ENCODE measurements at places on chromosomes 2 and 18. TPM values are rescaled to one million over a fixed set of nuclear protein-coding genes. Genes with fewer than 3 reads are reported as not detected.

NEB gene
- total RNA-seq = 0.10 TPM

DNA sequence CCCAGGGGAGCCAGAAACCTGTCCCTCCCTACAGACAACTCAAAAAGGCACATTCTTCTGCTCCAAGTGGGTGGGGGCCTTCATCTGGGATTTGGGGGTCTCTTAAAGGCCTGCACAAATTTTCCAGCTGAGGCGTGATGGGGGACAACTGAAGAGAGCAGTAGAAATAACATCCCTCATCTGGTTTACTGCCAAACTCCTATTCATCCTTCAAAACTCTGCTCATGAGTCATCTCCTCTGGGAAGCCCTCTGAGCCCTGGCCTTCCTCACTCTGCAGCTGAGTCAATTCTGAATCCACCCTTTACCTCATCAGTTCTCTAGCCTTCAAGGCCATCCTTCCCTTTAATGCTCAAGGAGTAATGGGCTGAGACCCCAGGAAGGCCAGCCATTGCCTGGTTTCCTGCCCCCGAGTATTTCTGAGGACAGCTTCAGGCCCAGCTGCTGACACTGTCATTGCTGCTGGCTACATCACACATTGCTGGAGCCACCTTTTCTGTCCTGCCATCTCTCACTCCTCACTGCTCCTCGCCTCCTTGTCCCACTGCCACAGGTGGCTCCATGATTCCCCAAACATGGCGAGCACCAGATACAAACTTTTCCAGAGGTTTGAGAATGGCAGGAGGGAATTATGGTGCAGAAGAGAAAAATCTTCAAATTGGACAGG is 32.2 kb upstream of the GLI2 start:
- peak; percentile 83 for DNase-seq

GRCh38 chr2:15775753-15776628 is 164.4 kb upstream of the MYCN start:
- no peak for DNase-seq

CROCC2 gene
- 0.23 TPM for total RNA-seq

DNA sequence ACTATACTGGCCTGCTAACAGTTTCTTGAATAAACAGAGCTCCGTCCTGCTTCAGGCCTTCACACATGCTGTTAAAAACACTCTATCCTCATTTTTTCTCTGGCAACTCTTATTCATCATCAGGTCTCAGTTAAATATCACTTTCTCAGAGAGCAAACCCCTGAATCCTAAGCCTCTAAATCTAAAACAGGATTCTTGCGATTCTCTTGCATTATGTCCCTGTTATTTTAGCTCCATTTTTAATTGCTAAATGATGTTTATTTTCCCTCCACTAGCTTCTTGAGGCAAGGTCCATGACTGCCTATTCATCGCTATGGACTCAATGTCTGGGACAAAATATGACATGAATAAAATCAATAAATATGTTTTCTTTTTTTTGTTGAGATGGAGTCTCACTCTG is 190.7 kb upstream of the SMAD7 start:
- DNase-seq = no peak

DNA sequence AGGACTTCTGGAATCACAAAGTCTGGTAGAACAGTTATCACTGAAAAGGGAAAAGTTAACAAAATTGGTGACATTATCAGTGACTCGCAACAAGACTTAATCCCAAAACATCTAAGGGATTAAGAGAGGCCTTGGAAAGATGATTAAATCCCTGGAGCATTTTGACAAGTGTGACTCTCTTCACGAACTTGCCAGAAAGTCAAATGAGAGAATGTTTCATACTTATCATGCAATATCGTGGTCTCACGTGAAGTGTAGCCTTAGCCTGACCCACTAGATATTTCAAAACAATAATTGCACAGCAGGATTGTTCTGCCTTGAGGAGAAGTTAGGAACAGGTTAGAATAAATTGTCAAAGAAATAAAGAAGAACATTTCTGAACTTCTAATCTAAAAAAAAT is 104.5 kb downstream of the COL6A3 start:
- no peak for DNase-seq

GRCh38 chr18:68893354-68893753 is 95.5 kb downstream of the CCDC102B start:
- DNase-seq = no peak

PSMA8 gene
- not detected for total RNA-seq

DNA sequence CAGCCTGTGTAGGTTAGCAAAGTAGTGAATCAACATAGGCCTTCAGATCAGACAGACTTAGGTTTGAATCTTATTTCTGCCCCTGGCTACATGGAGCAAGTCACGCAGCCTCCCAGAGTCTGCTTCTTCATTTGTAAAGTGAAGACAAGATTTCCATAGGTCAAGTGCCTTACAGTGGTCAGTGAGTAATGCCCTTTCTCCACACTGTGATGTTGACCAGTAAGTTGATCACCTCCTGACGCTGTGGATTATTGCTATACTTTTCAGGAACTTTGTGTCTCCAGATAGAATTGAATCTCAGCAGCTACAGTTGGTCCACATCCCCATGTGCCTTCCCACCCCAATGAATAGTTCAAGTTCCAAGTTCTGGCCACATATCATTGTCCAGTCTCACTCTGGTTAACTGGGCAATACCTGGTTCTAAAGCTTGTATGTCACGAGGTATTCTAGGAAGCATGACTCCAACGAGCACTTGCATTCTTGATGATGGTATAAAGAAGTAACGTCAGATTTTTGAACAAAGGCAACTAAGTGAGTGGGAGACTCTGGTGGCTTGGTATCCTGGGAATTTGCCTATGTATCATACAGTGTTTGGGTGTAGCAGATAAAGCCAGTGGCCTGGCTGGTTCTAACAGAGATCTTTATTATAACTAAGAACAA is 2.1 kb upstream of the CLIP4 start:
- no peak for DNase-seq

- DNase-seq = no peak
Measured at GRCh38 chr2:7891312-7891711, 790.5 kb upstream of the ID2 start.

DNA sequence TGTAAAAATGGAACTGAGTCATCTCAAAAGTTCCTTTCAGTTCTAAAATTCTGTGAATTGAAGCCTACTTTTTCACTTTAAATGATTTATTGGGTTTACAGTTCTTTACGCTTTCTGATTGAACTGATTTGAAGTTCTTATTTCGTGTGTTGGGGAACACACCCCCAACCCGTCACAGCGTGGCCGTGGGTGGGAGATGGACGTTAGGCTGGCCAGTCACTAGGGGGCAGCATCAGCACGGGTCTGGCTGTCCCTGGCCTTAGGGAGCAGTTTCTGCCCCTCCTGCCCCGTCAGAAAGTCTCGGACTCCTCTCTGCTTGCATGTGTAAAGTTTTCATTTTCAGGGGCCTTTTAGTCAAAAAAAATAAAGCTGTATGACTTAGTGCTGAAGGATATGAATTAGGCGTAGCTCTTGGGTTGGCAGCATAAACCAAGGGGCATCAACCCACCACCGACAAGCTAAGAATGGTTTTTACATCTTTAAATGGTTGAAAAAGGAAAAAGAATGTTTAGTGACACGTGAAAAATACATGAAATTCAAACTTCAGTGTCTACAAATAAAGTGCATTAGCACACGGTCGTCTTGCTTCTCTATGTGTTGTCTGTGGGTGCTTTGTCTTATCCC is 63.4 kb downstream of the ZCCHC2 start:
- peak; percentile 27 for DNase-seq

TSN gene
- 96.0 TPM for total RNA-seq

GRCh38 chr2:73297586-73297985 is 4.2 kb upstream of the EGR4 start:
- DNase-seq = no peak

GRCh38 chr2:145744541-145745386 is 1224.8 kb upstream of the ZEB2 start:
- DNase-seq = no peak

- no peak for DNase-seq
Measured at GRCh38 chr2:171878481-171878993, 15.5 kb downstream of the SLC25A12 start.

DNA sequence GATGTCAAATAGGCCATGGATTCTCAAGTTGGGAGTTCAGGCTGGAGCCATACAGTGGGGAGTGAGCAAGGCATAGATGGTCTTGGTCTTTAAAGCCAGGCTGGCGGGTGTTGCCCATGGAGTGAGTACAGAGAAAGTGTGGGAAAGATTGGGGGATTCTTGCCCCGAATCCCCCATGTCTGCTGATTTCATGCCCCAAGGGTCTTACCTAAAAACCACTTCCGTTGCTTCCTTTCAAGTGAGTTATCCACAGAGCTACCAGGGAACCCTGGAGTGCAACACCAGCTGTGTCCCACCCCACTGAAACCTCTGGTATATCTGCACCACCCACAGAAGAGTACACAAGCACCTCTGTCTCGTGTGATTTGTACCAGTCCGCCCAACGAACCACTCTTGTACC is 31.4 kb downstream of the FHOD3 start:
- no peak for DNase-seq

- no peak for DNase-seq
Measured at GRCh38 chr2:73232403-73233153, 461 bp downstream of the PRADC1 start.

DNA sequence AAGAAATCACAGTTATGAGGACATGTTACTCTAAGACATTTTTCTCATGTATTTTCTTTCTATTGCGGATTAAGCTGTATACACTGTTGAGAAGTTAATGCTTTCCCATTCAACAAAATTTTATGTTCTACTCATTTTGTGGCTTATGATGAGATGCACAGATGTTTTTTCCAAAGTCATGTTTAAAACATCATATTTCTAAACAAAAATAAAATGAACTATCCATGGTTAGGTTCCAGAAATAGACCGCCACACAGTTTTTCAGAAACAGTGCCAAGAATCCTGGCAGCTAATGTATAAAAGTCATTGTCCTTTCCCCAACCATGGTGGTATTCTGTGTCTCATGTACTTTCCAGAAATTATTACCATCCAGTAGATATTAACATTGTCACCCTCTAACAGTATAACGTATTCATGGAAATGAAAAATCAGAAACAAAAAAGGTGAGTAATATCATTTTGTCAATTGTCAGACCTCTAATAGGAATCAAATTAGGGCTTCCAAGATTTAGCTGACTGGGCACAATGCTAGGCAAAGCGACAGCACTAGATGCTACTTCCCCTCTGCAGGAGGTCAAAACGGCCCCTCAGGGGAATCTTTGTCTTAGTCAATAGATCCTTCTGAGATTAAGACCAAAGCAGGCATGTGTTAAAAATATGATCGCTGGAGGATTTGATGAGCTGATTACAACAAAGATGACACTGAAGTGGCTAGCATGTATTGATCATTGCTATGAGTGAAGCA is 54.4 kb upstream of the ZNF397 start:
- DNase-seq = no peak

DNA sequence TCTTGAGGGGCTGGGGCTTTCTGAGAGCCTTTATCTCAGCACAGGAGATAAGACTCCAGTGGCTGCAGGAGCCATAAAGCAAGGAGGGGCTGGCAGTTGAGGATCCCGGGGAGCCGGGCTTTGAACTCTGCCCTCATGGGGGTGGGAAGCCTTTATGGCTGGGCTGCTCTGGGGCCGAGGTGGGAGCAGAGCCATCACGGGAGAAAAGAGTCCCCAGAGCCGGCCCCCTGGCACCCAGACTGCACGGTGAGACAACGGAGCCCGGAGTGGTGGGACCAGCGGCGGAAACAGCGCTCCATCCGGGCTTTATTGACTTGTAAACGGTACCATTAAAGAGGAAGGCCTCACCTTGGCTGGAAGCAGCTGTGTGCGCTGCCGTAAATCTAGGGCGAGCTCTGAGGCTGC is 162.6 kb downstream of the MYCN start:
- DNase-seq = no peak

DNA sequence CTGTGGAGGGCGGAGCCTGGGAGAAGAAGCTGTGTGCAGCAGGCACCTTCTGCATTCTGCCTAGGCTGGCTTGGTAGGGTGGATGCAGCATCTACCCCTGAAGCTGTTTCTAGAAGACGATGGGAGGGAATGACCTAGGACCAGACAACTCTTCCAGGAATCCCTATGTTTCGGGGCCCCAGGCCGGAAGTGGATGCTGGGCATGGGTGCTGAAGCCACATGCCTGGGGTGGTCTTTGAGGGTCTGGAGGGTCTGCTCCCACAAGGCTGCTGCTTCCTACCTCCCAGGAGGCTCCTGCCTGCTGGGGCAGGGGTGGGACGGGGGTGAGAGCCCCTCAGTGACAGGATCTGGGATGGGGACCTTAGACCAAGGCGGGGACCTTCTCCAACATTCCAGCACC is 61.0 kb downstream of the CIB4 start:
- no peak for DNase-seq

DNA sequence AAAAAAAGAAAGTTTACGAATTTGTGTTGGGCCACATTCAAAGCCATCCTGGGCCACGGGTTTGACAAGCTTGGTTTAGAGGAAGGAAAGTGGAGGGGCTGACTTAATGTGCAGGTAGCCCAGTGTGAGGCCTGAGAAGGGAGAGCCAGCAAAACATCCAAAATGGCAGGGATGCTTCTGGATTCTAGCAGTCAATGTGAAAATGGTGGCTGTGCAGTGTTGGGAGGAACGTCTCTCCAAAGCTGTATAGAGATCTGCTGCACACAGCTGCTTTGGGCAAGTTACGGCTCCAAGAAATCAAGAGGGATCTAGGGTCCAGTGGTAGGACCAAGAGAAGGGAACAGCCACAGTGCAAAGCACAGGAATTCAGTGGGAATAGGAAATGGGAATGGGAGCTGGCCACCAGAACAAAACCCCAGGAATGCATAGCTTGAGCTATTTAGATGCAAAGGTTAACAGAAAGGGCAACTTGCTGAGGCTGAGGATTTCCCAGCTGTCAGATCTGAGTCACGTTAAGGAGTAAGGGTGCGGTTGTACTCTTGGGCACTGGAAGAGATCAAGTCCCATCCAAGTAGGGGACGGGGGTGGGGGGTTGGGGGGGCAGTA is 70.6 kb downstream of the B3GNT2 start:
- no peak for DNase-seq

DNA sequence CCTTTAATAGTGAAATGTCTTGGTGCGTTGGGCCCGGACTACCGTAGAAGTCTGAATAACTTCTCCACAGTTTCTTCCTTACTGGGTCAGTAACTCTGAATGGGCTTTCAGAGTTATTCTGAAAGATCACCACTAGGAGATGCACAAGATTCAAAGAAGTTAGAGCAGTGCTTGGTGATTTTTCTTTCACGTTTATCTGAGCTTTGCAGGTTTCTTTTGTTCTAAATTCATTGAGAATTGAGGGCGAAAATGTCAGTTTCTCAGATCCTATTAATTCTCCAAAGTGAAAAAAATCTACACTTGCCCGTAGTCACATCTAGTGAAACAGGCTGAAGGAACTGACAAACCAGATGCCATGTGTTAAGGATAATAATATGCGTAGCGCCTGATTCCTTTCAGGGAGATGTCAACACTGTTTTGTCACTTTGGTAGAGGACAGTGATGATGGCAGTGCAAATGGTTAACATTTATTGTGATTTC is 70.1 kb downstream of the QPCT start:
- peak; percentile 64 for DNase-seq

DNA sequence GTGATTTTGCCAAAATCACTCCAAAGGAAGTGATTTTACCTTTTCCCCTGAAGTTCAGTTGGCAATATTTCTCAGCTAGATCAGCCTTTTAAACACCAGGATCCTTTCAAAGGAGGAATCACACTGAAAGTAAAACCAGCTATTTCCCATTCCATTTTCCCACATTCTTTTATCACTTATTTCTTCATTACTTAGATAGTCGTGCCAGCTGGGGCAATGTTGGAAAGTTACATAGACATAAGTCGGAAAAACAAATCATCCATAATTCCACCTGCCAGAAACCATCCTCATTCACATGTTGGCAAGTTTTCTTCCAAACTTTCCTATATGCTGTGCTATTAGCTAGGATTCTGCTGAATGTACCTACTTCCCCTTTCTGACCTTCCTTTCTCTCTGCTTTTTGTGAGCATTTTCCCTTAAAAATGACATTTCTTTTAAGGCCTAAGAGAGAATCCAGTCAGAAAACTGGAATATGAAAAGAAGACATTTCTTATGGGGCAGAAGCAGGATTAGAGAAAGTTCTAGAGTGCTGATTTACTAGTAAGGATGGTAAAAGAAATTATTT is 170.0 kb upstream of the STK17B start:
- no peak for DNase-seq

Data from Panc1 (cell line).